ENCODE measurements at places on chromosomes 5 and 9. TPM values are rescaled to one million over a fixed set of nuclear protein-coding genes. Genes with fewer than 3 reads are reported as not detected.

PCA3 gene
- total RNA-seq, result not detected

RASGRF2 gene
- total RNA-seq, result 2.5 TPM

SCGB3A2 gene
- not detected for total RNA-seq

ZNF782 gene
- 1.6 TPM for total RNA-seq

CDH9 gene
- not detected for total RNA-seq

BHMT gene
- total RNA-seq, result 0.93 TPM

SPINK4 gene
- not detected for total RNA-seq

IL3 gene
- not detected for total RNA-seq

CNTFR gene
- total RNA-seq, result not detected

MATR3 gene
- total RNA-seq, result 191 TPM

SH3RF2 gene
- total RNA-seq, result 11.0 TPM

NMUR2 gene
- 6.4 TPM for total RNA-seq

NUTM2F gene
- not detected for total RNA-seq

FOXD4L6 gene
- not detected for total RNA-seq

ANXA2R gene
- total RNA-seq, result not detected

SPINK13 gene
- total RNA-seq, result 0.14 TPM

GRIA1 gene
- not detected for total RNA-seq

TXNDC8 gene
- not detected for total RNA-seq

AK1 gene
- total RNA-seq, result 32.4 TPM

TRIM23 gene
- 9.7 TPM for total RNA-seq

ZFP37 gene
- not detected for total RNA-seq

HBEGF gene
- 5.8 TPM for total RNA-seq

GMCL2 gene
- total RNA-seq, result not detected

DPYSL3 gene
- total RNA-seq, result 226 TPM

DMRT3 gene
- not detected for total RNA-seq

PCDHGC3 gene
- 15.4 TPM for total RNA-seq

GPX3 gene
- 92.6 TPM for total RNA-seq

PDGFRB gene
- 16.3 TPM for total RNA-seq

ADAMTS2 gene
- total RNA-seq, result 4.1 TPM

SMIM33 gene
- total RNA-seq, result not detected

IFNK gene
- total RNA-seq, result not detected

ANGPTL2 gene
- total RNA-seq, result 1.0 TPM

GPR150 gene
- total RNA-seq, result not detected

C5orf58 gene
- not detected for total RNA-seq
